CD4-positive, alpha-beta T cell treated with Interleukin-1 beta for 1 hour (primary cell): ENCODE measurements at places on chromosomes 4 and X.
A peak's percentile ranks its signal among the peaks of the same experiment; 100 is the strongest.

- DNase-seq, result no peak
Measured at GRCh38 chr4:68865760-68866159, 50.0 kb downstream of the UGT2B10 start.

DNA sequence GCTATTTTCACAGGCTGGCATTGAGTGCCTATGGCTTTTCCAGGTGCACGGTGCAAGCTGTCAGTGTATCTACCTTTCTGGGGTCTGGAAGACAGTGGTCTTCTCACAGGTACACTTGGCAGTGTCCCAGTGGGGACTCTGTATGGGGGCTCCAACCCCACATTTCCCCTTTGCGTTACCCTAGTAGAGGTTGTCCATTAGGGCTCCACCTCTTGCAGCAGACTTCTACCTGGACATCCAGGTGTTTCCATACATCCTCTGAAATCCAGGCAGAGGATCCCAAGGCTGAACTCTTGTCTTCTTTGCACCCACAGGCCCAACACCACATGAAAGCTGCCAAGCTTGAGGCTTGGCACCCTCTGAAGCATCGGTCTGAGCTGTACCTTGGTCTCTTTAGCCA lies 735.7 kb upstream of the INTU start:
- no peak for DNase-seq

- DNase-seq, result no peak
Measured at GRCh38 chrX:77937291-77937690, 26.8 kb downstream of the ATP7A start.

- DNase-seq, result no peak
Measured at GRCh38 chr4:182644683-182645050, 272.5 kb downstream of the DCTD start.

- peak; percentile 62 for DNase-seq
Measured at GRCh38 chr4:38062088-38062775, 102.0 kb downstream of the PTTG2 start.

DNA sequence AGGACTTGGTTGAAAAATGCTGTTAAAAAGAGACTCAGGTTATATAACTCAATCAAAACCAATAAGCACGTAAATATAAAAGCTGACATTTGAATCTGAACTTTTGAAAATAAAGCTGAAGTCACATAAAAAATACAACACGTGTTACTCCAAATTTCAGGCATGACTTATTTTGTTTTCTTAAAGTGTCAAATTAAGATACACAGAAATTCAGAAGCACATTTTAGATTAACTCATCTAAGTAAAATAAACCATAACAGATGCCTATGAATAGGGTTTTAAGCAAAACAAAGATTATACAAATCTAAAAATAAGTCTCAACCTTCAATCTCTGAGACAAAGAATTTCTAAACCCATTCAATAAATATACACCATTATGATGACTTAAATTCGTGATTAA lies 124.8 kb downstream of the ANTXR2 start:
- DNase-seq, result no peak
